HuH-7 (cell line): ENCODE measurements at places on chromosomes 13 and 19.

DNA sequence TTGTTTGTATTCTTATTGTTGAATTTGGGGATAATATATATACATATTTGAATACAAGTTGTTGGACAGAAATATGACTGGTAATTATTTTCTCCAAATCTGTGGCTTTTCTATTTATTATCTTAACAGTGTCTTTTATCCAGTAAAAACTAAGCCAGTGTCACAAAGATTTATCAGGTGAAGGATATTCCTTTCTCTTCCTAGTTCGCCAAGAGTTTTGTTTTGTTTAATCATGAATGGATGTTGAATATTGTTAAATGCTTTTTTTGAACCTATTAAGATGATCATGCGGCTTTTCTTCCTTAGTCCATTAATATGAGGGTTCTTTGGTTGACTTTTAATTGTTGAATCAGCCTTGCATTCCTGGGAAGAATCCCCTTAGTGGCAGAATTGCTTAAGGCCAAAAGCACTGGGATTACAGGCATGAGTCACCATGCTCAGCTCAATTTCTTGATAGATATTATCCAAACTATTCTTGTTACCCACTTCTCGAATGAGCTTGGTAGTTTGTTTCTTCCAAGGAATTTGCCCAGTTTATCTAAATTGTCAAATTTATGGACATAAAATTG lies 53.3 kb downstream of the TEX26 start:
- DNase-seq: no peak

GRCh38 chr19:23222998-23223652 lies 27.1 kb downstream of the ZNF724 start:
- DNase-seq: no peak

- no peak for DNase-seq
These were observed 2719.4 kb downstream of the PCDH9 start for GRCh38 chr13:64510747-64511146.

DNA sequence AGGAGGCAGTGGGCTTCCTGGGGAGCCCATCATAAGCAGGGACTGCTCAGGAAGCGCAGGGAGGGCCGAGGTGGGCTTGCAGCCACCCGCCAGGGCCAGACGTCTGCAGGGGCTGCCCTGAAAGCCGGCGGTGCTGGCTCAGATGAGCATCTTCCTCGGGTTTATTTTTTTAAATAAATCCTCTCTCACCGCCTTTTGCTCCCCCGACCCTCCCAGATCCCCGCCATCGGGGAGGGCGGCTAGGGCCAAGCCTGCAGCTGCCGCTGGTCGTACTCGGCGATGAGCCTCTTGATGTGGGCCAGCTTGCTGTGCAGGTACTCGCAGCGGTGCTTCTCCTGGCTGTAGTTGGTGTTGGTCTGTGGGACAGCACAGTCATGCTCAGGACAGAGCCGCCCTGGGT lies 6.6 kb upstream of the ISYNA1 start:
- no peak for DNase-seq

DNA sequence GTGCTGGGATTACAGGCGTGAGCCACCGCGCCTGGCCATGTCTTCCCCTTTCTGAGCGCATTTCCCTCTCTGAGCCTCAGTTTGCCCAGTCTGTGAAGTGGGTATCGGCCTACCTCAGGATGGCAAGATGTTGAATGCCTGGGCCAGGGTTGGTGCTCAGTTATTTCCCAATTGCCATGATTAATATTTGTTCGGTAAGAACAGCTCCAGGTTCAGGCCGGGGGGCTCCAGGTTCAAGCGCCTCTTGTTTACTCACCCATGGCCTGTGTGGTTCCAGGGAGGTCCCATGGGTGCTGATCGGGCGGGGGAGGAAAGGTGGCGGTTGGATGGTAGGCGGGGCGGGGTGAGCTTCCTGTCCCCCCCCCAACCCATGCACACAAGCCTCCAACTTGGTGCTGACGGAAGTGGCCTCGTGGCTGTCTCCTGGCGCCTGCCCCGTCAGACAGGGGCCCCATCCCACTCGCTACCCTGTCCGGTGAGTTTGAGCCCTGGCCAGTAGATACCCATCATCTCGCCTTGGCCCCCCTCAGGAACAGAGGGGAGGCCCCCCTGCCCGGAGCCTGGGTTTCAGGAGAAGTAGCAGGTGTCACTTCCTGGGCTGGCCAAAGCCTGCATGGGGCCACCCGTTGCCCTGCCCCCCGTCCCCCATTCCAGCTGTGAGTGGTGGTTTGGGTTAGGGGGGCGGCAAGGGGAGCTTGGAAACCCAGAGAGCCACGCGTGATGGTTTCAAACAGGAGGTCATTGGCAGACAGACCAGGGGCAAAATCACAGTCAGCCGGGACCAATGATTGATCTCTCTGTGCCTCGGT lies at the start of gene FCHO1:
Gene FCHO1 (plus strand): TSS at position 375 of the 809 bp plus-strand sequence. CDS start 3,688 bp downstream, outside the sequence.
- no peak for DNase-seq

DNA sequence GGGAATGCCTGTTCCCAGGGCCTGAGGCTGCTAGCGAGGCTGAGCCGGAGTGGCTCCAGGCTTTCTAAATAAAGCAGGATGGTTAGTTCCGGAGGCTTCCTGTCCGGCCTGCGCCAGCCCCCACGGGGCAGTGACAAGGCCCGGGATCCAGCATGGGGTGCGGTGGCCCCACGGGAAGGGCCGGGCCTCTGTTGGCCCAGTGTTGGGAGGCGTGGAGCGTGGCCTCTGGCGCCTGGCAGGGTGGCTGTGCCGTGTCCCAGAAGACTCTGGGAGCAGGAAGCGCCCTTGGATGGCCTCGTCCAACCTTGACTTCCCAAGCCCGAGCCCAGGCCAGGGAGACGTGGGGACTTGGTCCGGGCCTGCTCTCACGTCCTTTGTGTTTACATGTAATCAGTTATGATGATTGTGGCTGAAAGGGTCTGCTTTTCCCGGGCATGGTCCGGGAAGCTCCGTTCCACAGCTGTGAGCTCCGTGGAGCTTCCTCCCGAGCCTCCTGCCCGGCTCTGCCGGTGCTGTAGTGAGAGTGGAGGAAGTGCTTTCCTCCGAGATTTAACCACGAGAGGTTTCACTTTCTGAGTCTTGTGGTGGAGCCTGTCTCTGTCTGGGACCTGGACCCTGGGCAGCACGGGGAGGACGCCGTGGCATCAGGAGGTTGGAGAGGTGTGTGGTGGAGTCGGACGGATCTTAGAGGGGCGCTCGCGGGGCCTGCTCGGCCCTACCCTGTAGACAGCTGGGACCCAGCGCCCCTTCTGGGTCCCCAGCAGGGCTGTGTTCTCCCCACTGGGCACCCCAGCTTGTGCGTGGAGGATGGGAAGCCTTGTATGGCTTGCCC lies 4.6 kb downstream of the GNA11 start:
- DNase-seq: no peak

DNA sequence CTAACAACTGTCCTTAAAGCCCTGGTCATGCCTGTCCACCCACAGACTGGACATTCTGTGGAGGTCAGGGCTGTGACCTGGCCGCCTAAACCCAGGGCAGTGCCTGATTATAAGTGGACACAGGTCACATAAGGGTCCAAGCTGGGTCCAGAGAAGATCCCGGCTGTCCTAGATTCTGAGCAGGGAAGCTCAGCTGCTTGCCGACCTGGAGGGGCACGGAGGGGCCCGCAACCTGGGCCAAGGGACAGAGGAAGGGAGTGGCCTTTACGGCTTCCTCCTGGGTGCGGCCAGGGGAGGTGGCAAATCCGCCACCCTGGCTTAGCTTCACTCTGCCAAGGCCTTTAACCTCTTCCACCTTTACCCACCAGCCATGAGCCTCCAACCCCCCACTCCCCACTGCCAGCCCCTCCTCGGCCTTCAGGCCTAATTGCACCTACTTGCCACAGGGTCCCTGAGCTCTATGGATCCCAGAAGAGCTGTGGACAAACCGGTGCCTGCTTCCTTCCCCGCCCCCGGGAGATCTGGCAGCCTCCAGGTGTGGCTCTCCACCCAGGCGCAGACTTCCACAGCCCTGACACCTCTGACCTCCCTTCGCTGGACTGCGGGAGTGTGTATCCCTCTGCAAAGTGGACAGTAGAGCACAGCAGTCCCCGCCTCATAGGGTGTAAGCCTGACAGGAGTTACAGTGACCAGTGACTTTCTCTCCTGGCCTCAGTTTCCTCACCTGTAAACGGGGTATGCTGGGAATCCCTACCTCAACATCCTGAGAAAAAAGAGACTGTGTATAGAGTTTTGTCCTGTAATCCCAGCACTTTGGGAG lies 1.7 kb downstream of the CD320 start:
- DNase-seq: no peak

GRCh38 chr13:94204946-94205345 lies 274.5 kb downstream of the DCT start:
- DNase-seq: no peak

GRCh38 chr13:89694451-89694850 lies 1653.0 kb upstream of the MIR17HG start:
- DNase-seq: no peak

DNA sequence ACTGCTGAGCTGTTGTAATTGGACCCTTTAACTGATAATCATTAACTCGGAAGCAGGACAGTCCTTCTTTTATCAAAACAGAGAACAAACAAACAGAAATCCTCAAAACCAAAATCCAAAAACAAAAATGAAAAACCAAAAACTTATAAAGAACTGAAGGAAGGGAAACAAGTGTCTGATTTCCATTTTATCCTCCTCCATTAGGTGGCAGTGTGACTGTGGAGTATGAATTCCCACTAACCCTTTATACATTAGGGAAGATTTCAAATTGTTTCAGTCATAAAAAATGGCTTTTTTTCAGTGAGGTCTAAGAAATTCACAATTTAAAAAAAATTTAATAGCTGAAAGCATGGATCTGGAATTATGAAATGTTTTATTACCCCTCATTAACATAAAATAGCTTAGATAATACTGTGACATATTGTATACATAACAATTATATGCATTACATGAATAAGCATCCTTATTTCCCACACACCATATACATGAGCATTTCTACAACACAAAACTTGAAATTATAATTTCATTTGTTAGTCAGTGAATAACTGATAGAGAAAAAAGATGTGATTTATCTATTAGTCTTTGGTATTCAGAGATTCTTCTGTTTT lies 1074.3 kb upstream of the PCDH9 start:
- DNase-seq: peak; percentile 15

DNA sequence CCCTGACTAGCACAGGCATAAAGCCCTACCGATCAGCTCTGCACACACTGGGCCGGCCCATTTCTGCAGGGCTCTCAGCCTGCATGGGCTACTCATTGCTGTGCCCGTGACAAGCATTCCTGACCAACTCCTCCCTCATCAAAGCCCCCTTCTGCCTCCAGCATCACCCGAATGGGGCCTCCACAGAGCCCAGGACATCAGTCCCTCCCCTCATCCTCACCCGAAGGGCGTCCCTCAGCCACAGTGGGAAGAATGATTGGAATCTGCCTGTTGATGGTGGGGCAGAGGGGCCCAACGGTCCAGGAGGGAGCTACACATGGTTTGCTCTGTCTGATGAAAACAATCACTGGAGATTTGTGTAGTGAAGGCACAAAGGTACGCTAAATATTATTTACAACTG lies 43.8 kb downstream of the SERP2 start:
- no peak for DNase-seq

- DNase-seq: no peak
These were observed 202.9 kb upstream of the KLHL1 start for GRCh38 chr13:70311191-70311590.

- no peak for DNase-seq
These were observed 53.6 kb downstream of the LMO7 start for GRCh38 chr13:75689686-75690085.
